Posterior vena cava (tissue), 2 donors: ENCODE measurements at places on chromosomes 12 and 14. TPM values are rescaled to one million over a fixed set of nuclear protein-coding genes. Genes with fewer than 3 reads are reported as not detected.
A peak's percentile ranks its signal among the peaks of the same experiment; 100 is the strongest.

GRCh38 chr14:62247266-62247665 is 485.0 kb downstream of the SNAPC1 start:
- DNase-seq, result no peak

DNA sequence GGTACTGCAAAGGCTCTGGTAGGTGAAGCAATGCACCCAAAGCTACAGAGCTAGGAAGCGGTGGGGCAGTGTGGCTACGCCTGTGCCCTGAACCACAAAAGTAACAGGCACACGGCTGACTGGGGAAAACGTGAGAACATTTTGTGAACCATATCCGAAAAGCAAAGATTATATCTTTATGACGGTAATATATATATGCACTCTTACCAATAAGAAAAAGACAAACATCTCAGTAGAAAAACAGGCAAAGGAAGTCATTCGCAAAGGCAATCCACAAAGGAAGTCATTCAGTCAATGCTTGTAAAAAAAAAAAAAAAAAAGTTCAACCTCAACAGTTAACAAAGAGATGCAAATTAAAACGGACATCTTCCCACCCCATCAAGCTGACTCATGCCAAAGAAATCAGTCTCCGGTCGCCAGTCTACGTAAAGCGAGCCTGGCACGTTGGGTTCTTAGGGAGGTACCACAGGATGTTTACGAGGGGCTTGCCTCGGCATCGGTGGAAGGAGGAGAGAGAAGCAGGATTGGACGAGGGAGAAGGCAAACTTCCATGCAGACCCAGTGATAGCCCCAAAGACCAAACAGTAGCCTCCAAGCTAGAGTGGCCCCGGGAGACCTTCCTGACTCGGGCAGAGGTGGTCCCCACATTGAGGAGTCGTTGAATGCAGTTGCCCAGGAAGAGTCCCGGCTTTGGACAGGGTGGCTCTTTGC is 39.4 kb upstream of the PPP2R5C start:
- DNase-seq, result no peak

- no peak for DNase-seq
These were observed 72.5 kb downstream of the LGMN start for GRCh38 chr14:92675976-92676375.

DNA sequence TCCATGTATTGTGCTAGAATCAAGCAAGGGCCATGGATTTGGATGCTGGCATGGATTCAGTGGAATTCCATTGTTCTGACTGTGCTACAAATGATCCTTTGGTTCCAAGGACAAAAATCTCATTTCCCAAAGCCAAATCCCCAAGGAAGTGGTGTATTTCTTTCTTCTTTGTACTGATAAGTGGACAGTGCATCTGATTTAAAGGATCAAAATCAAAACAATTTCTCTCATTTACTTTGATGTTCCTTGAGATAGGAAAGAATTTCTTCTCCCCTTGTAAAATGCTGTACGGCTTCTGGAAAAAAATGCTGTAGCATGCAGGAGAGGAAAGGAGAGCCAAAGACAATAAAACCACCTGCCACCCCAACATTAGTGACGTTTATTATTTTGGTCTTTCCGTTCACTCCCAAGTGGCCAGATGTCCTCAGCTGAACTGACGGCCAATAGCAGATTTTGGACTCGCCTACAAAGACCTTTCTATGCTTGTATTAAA is 185.7 kb downstream of the PRKD1 start:
- no peak for DNase-seq

GRCh38 chr14:23121361-23121771 is 2.3 kb upstream of the CEBPE start:
- DNase-seq, result peak; percentile 88

DNA sequence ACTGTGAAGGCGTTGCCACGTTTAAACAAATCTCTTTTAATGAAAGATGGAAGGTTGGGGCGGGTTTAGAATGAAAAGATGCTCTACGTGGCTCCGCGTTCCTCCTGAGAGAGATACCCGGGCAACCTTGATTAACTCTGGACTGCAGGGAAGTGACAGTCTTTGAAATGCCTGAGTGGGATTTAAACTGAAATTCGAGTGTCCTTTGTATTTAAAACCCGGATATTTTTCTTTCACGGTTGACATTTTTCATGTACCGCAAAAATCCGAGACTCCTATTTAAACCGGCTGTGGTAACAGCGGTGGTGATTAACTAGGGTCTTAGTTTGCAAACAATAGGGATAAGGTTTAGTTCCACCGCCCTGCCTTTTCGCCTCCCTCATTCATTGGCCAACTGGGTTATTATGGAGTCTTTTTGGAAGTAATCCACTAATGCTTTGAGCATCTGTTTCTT is 707 bp downstream of the G2E3 start:
- DNase-seq, result no peak

GRCh38 chr14:57345106-57345505 is 45.3 kb upstream of the NAA30 start:
- no peak for DNase-seq

DNA sequence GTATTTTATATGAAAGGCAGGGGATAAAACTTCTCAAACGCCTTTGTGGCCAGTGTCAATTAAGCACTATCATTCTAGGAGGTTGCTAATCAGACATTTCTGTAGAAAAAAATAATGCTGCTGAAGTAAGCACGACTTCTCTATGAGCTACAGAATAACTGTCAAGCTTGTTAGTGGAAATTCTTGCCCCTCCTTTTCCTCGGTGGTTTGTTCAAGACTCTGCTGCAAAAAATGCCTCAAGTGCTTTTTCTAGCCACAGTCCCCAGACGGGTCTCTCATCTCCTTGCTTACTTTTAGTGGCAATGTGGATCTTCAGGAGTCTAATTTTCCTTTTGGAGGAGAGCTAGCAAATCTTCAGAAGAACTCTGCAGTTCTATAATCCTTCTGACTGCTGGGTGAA is 452.0 kb downstream of the FUT8 start:
- no peak for DNase-seq

DNA sequence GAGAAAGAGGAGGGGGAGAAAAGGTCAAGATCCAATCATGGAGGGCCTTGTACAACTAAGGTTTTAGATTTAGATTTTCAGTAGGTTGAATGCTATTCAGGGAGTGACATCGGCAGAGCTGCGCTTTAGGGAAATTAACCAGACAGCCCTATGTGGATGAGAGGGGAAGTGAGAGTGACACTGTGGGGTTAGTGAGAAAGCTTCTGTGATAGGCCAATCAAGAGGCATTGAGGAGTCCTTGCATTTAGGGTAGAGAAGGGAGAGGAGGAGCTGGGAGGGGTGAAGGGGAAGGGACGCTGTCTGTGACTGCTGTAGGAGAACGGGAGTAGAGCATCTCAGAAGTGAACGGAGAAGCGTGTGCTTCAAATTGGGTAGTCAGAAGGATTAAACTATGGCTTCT is 3.4 kb downstream of the HSD17B6 start:
- DNase-seq, result no peak

- no peak for DNase-seq
These were observed 57.7 kb downstream of the GALNT9 start for GRCh38 chr12:132271755-132272092.

- DNase-seq, result peak; percentile 96
These were observed 97.9 kb downstream of the RFLNA start for GRCh38 chr12:124392667-124393413.

DNA sequence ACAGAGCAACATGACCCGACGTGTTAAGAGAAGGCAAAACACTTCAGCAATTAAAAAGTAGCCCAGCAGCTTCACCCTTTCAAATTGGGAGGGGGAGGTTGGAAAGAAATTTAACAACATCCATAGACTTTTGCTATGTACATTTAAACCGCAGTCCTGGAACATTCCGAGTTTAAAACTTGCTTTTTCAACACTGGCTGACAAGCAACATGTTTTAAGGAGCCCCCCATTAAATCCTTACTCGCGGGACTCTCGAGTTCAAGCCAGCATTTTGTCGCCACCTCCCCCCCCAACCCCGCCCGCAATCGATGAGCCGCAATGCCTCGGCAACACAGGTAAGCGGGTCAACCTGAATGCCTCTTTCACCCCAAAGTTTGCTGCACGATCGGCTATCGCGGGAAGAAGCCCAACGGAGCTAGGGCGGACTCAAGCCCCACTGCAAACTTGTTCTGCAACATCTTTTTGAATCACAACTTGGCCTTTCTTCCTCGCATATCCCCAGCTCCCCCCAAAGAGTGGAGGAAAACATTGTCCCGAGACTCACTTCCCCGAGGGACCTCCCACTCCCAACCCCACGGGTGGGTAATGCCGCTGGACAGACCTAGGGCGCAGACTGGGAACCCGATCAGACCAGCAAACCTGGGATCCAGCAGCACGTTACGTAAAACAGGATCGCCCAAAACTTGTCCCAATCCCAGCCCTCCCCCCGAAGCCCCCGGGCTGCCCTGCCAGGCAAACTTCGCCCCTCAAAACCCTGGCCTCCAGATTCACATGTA is 777 bp downstream of the ZFP36L1 start:
- no peak for DNase-seq

DNA sequence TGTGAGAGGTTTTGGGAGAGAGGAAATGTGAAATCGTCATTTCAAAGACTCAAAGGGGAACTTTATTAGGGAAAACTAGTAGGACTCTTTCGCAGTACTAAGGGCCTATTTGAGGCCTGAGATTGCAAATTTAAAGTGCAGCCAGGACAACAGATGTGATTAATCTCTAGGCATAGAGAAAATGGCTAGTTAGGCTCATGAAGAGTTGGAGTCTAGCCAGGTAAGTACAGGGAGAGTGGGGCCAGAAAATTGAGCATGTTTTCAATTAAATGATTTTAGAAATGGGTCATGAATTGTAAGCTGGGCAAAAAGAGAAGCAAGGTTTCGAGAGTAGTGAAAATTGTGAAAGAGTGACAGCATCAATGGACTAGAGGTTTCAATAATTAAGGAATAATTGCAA is 91.9 kb upstream of the LMNTD1 start:
- no peak for DNase-seq

DNA sequence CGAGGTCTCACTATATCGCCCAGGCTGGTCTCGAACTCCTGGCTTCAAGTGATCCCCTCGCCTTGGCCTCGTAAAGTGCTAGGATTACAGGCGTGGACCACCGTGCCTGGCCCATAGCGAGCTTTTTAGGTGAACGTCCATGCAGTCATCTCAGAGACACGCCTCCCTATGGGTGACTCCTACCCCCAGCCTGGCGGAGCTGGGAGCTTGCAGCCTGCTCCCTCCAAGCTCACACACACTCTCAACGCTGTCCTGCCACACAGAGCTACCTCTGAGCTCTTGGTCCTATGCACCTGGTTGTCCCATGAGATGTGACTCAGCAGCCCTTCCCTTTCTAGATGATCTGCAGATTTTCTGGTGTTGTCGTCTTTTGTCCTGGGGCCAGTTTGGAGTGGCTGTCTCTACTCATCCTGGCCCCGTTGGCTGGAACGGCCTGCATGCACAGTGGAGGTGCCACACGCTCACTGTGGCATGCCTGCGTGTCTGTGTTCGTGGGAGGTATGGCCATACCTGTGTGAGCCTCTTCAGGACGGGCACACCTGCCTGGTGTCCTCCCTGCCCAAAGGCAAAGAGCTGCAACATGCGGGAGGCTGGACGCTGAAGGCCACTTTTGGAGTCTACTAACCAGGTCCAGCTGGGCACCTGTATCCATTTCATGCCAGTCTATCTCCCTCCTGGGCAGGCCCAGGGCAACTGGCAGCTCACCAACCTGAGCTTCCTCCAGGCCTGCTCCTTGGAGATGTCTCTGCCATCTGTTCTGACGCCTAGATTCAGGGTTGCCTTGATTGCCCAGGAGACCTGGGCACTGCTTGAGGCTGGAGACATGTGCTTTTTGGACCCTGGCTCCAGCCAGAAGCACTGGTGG is 18.1 kb downstream of the CABP1 start:
- DNase-seq, result no peak

DNA sequence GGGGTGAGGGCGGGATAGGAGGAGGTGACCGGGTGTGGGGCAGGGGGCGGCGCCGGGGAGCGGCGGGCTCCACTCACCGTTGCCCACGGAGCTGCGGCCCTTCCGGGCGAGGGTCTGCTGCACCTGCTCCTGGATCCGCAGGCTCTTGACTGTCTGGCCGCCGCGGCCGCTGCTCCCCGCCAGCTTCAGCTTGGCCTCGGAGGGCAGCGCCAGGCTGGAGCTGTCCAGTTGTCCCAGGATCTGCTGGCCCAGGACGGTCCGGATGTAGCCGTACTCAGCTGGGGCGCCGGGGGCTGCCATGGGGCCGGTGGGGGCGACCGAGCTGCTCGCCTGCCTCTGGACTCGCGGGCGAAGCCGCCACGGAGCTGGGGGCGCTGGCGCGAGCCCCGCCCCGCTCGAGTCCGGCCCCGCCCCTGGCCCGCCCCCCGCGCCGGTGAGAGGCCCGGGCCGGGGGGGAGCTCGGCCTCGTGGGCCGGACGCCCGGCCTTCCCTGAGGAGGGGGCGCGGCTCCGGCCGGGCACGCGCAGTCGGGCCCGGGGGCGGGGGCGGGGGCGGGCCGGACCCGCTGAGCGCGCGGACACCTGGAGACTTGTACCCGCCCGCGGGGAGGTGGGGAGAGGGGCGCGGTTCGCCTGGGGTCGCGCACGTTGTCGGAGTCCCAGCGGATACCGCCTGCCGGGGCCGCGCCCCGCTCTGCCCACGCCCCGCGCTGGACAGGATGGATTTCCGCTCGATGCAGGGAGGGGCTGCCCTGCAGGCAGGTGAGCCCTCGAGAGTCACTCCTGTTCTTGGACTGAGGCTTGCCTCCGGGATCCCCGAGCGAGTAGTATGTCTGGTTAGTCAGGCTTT is at the start of gene PKP2:
Gene PKP2 (minus strand): TSS at position 346 of the 849 bp plus-strand sequence. CDS start 46 bp downstream, at position 300.
- DNase-seq, result peak; percentile 82

- DNase-seq, result no peak
These were observed 259.2 kb upstream of the CRY1 start for GRCh38 chr12:107352347-107353081.

DNA sequence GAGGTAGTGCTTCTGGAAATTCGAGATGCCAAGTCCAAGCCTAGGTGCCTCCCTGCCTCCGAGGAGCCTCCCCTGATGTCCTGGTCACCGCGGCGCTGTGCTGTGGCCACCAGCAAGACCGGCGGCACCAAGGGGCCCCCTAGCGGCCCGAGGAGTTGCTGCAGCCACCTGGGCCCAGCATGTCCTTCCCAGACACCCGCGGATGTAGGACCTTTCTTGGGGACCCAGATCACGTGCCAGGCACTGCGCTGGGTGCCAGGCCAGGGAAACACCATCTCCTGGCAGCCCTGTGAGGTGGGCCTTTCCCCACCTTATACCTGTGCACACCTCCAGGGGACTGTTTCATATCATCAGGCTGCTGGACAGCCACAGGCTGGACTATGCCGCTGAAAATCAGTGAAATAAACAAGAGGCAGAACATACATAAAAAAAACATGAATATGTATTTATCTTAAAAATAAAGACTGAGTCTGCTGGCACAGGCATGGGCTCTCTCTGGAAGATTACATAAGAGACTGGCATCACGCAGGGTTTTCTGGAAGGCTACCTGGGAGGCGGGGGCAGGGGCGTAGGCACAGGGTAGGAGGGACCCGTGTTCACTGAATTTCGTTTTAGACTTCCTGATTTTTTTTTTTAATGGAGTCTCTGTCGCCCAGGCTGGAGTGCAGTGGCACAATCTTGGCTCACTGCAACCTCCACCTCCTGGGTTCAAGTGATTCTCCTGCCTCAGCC is 15.9 kb upstream of the HHIPL1 start:
- peak; percentile 93 for DNase-seq

Gene RAD9B
- 1.3 TPM for total RNA-seq

Gene DPPA3
- not detected for total RNA-seq

Gene MDP1
- total RNA-seq, result 22.1 TPM

Gene NOPCHAP1
- total RNA-seq, result 16.5 TPM
